GM23338 (cell line): ENCODE measurements at places on chromosomes 2 and 18. TPM values are rescaled to one million over a fixed set of nuclear protein-coding genes. Genes with fewer than 3 reads are reported as not detected.

- peak; percentile 32 for DNase-seq
- no peaks in the 10 kb centered on the region for H3K36me3 ChIP-seq
- peaks cover 28% of the 10 kb centered on the region for H3K27me3 ChIP-seq
These were observed 1.4 kb upstream of the FAM110C start for GRCh38 chr2:47737-48136.

DNA sequence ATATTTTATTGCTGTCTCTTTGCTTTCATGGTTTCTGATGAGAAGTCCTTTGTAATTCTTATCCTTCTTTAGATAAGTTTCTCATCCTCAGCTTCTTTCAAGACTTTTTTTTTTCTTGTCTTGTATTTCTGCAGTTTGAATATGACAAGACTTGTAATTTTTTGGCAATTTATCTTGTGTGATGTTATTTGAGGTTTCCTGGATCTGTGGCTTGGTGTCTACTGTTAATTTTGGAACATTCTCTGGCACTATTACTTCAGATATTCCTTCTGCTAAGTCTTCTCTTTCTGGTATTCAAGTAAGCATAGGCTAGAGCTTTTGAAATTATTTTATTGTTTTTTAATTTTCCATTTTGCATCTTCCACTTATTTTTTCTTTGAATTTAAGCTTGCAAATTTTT lies 1083.2 kb downstream of the CNTNAP5 start:
- no peaks in the 10 kb centered on the region for H3K27me3 ChIP-seq
- H3K4me1 ChIP-seq: no peaks in the 10 kb centered on the region
- no peaks in the 10 kb centered on the region for H3K36me3 ChIP-seq
- DNase-seq: no peak
- no peak overlapping the region for H3K4me3 ChIP-seq

GRCh38 chr2:31420936-31421335 lies 6.4 kb upstream of the XDH start:
- H3K4me3 ChIP-seq: no peak overlapping the region
- DNase-seq: no peak
- no peaks in the 10 kb centered on the region for H3K36me3 ChIP-seq
- H3K27me3 ChIP-seq: no peaks in the 10 kb centered on the region
- no peak overlapping the region for H3K27ac ChIP-seq

The ZBTB7C gene
- total RNA-seq: 0.14 and 0.47 TPM in 2 replicates

The MMADHC gene
- 135 and 147 TPM in 2 replicates for total RNA-seq
